NCI-H524 treated with DMSO at 0.1 percent for 48 hours (cell line): ENCODE measurements at places on chromosomes 5 and 9.

GRCh38 chr5:775961-776861 is 8.3 kb downstream of the ZDHHC11B start:
- DNase-seq = no peak

- DNase-seq = no peak
Observed at GRCh38 chr9:97577051-97577450, 56.1 kb downstream of the TSTD2 start.

GRCh38 chr9:91766315-91767069 is 183.5 kb downstream of the ROR2 start:
- no peak for DNase-seq

DNA sequence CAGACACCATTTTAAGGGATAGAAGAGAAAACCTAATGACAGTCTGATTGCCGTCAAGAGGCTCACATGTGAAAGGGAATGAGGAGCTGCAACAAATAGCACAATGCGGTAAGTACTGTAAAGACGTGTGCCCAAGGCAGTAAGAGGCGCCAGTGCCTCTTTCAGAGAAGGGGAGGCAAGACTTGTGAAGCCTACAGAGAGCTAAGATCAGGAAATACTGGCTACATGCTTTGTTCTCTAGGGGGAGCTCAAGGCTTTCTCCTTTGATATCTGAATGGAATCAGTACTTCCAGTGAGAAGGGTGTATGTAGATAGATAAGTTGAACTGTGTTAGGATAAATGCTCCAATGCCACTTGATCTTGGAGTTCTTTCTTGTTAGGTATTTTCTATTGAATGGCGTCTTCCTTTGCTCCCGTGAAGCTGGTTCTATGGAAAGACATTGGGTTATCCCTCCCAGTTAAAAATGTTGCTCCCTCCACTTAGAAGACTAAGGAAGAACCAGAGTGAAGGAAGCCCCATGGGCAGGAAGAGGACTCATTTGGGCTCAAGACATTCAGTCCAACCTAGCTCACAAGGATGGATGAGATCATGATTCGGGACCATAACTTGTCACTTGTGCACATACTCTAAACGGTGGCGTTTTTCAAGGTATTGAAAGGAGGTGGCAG is 23.5 kb upstream of the ALDOB start:
- peak; percentile 78 for DNase-seq

DNA sequence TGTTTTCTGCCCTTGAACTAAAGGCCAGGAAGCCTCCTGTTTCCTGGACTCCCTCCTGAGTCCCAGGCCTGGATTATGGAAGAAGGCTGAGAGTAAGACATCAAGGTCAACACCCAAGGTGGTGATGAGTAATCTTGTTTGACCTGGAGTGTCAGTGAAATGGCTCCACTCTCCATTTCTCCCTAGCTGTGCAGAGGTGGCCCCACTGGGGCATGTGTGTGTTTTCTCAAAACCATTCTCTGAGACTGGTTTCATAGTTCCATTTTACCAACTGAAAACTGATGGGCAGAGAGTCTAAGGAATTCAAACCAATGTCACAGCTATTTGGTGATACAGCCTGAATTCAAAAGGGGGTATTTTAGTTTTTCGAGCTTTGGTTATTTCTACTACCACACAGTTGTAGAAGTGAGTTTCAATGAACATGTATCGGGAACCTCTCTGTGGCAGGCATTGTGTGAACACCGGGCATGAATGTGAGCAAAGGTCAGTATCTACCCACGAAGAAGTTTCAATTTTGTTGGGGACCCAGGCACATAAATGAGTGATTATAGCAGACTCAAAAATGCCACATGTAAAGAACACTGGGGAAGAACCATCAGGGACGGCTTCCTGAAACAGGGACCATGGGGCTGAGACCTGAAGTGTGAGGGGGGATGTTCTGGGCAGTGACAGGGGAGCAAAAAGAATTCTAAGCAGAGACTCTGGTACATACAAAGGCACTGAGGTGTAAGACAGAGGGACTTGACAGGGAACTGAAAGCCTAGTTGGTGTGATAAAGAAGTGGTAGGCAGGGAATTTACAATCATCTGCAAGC is 269.6 kb upstream of the KLF4 start:
- no peak for DNase-seq

GRCh38 chr5:177358370-177358819 is 671 bp downstream of the RGS14 start:
- DNase-seq = no peak

DNA sequence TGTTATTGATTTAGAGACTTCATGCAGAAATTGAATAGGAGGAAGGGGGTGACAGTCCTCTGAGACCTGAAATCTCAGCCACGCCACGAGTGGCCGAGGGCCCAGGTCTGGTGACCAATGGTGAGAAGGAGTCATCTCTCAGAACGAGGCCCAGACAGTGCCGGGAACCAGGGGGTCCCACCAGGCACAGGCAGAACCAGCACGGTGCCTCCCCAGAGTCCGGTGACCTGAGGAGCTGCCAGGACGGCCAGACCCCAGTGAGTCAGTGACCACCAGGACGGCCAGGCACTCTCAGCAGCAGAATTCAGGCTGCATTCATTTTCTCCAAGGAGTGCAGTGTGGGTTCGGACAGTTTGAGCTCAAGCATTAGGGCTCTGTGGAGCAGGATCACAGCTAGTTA is 43.8 kb upstream of the NKD2 start:
- DNase-seq = no peak

DNA sequence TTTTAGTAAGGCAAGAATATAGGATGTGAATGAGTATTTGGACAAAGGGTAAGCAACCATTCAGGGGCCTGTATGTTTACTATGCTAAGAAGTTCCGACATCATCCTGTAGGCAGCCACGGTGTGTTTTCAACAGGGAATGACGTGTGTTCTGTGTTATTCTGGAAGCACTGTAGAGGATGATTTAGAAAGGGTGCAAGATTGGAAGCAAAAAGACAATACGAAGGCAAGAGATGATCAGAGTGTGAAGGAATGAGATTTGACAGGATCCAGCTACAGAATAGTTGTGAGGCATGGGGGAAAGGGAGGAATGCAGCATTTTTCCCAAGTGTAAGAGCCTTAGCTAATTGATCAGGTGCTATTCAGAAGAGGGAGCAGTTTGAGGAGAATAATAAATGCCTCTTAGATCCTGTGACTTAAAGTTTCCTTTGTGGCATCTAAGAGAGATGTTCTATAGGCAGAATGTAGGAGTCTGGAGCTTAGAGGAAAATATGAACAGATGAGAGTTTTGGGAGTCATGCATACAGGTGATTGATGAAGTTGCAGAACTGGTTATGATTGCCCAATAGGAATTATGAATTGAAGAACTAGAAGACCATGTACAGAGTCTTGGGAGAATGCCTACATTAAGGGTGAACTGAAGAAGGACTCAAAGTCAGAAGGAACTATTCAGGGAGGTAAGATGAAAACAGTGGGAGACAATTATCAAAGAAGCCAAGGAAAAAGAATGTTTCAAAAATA is 2.5 kb downstream of the SMC5 start:
- DNase-seq = no peak

DNA sequence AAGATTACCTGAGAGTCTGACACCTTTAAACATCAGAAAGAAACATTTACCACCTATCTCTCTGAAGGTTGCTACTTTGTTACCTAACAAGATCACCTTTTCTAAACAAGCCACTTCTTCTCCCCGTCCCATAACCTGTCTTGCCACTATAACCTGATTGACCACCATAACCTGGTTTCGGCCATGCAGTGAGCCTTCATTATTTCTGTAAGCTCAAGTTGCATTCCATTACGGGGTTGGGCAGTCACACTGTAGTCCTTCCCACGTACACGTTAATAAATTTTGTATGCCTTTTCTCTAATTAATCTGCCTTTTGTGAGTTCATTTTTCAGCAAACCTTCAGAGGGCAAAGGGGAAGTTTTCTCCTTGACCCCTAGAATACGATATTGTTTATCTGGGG is 28.0 kb upstream of the CCNG1 start:
- DNase-seq = no peak
